NCI-H2081 (cell line): ENCODE measurements at places on chromosomes 12 and 14.

- DNase-seq: no peak
Observed at GRCh38 chr12:132649226-132649945, 30.8 kb downstream of the P2RX2 start.

DNA sequence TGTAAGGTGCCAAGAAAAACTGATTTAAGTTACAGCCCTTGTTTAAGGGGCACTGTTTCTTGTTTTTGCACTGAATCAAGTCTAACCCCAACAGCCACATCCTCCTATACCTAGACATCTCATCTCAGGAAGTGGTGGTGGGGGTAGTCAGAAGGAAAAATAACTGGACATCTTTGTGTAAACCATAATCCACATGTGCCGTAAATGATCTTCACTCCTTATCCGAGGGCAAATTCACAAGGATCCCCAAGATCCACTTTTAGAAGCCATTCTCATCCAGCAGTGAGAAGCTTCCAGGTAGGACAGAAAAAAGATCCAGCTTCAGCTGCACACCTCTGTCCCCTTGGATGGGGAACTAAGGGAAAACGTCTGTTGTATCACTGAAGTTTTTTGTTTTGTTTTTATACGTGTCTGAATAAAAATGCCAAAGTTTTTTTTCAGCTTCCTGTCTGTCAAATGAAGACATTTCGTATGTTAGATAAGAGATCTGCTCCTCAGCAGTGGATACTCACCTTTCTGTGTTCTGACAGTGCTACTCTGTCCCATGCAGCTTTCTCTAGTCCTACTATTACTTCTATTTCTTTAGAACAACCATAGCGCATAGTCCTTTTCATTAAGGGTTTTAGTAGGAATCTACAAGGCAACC, 1.2 kb upstream of the PA2G4 start:
- no peak for DNase-seq

GRCh38 chr14:74333909-74334308, 14.4 kb upstream of the VRTN start:
- no peak for DNase-seq

DNA sequence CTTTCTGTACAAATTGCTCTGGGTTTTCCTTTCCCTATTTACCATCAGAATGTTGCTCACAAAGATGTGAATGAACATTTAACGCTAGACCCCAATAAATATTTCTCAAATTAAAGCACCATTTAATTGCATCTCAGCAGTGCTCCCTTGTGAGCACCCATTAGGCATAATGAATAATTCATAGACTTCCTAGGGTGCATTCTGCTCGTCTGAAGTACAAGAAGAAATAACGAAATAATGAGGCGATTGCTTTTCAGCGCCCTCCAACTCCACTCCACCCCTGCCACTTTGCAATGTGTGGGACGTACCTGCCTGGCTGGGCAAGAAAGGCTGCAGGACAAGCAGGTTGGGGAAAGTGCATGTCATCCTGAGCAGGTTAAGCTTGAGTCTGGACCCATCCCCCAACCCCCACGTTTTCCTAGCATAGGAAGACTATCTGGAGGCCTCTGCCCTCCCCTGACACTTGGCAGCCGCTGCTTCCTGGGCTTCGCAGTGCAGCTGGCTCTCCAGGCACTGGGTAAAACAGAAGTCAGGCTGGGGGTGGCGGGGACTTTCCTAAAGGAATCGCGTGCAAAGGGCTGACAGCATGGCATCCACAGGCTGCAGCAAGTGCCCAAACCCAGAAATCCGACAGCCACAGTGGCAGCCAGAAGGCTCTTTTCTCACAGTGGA, 253.7 kb downstream of the DUSP6 start:
- no peak for DNase-seq

DNA sequence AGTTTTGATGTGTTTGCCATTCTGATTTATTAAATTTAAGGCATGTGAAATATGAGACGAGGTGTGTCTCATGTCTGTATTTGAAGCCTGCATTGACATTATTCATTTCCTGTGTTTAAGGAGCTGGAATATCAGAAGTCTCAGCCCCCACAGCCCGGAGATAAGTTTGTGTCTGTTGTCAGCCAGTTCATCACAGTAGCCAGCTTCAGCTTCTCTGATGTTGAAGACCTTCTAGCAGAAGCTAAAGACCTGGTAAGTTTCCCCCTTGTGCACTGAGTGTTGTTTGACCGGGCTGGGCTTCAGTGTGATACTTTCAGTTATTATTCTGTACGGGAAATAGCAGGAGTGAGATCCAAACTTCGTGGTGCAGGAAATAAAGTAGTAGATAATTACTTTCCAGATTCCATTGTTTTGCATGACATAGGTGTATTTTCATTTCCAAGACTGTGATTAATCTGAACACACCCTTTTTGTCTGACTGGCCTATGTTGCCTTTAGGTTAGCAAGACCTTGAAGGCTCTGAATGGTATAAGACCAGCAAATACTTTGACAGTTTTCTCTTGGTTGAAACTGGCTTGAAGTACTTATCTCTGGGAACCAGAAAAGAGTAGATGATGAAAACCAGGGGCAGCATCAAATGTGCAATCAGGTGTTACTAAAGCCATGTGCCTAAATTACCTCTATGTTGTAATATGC, 101.5 kb downstream of the GPR135 start:
- no peak for DNase-seq
